ENCODE measurements at places on chromosomes 16 and 17.

DNA sequence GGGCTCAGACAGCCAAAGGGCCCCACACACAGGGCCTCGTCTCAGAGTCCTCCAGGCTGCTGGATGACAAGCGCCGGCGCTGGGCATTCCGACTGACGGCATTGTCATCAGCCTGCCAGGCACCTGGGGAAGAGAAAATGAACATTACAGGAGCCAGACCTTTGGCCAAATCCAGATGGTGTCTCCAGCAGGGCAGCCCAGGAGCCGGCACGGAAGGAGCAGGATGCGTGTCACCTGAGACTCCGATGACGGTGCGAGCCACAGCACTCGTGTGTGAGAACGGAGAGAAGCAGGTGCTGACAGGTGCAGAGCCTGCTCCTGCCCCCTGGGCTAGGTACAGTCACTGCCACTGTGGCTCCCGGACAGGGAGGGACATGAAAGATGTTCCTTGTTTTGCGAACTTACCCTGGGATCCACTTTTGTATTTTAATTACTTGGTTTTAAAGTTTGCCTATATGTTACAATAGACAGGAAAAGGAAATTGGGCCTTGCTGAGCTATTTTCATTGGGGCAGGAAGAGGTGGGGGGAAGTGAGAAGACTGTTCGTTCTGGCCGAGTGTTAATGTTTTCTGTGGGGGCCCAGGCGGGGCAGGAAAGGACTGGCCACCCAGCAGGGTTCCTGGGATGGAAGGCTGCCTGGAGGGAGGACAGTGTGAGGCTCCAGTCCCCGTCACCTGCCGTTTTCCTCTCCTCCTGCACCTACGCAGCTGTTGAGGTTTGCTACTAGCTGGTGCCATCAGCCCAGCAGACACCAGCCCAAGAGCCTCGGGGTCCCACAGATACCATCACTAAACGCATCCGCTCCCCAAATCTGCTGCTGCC is 4.4 kb upstream of the FOXJ1 start:
- DNase-seq: no peak

DNA sequence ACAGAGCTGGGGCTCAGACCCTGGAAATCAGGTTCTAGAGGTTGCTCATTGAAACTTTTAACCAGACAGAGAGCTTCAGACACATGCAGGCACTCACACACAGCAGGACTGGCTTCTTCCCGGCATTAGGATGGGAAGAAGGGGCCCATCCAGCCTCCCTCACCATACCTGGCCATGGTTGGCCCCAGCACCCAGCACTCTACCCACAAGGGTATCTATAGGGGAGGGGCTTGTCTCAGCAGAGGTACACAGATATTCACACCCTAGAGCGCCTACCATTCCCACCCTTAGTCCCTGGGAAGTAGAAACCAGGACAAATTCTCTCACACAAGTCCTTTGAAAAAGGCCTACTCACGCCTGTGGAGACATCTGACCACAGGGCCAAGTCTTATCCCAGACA is 20.5 kb upstream of the CCL2 start:
- DNase-seq: no peak

DNA sequence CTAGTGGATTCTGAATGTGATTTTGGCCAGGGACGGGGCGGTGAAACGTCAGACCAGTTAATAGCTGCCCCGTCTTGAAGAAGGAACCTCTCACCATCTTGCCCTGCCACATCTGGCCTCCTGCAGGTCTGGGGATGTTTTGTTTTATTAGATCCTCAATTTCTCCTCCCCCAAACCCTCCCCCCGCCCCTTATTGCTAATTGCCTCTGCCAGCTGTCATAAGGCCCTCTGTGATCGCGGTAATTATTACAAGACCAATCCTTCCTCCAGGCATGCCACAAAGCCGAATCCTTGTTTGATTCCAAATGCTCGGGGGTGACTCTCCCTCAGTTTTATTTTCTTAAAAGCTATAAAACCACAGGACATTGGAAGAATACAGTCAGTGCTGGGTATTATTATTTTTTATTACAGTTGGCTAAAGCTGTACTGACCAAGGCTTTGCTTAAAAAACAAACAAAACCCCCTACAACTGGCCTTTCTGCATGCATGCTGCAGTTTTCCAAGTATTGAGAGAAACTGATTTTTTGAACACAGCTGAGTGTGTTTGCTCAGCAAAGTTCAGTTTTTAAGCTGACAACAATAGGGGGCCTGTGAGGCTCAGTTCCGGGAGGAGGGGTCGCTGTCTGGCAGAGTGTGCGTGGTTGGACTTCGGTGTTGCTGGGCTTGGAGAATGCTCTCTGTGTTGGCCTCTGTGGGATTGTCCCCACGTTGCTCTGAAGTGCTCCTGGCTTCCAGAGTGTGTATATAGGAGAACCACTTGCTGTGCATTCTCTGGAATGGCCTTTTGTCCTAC is 1.7 kb downstream of the KSR1 start:
- DNase-seq: peak; percentile 30

DNA sequence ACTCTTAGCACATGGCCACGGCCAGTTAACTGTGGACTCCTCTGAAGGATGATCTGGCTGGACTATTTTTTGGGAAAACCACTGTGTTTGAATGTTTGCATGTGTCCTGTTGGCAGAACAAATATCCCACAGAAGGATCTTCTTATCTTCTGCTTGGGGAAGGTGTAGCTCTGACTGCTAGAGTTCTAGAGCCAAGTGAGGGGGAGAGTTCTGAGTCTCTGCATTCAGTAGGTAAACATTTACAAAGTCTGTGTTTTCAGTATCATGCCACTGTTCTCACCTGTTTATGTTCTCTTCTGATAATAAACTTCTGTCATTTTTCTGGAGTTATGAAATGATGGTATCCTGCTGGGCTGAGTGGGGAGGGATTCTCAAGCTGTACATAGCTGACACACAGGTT is 241.1 kb downstream of the WWOX start:
- DNase-seq: no peak

- DNase-seq: no peak
Measured at GRCh38 chr17:73184136-73184993, 8.5 kb upstream of the COG1 start.

GRCh38 chr17:45756266-45756991 is 27.7 kb upstream of the CRHR1 start:
- no peak for DNase-seq

- DNase-seq: no peak
Measured at GRCh38 chr17:4090898-4091297, 51.9 kb downstream of the ZZEF1 start.

GRCh38 chr17:81717766-81718089 is 5.6 kb downstream of the SLC25A10 start:
- DNase-seq: no peak

GRCh38 chr17:74795327-74796020 is 19.3 kb upstream of the NAT9 start:
- DNase-seq: no peak

GRCh38 chr17:14670861-14671260 is 370.0 kb downstream of the HS3ST3B1 start:
- no peak for DNase-seq

- no peak for DNase-seq
Measured at GRCh38 chr17:47813512-47814031, 8.0 kb downstream of the OSBPL7 start.

DNA sequence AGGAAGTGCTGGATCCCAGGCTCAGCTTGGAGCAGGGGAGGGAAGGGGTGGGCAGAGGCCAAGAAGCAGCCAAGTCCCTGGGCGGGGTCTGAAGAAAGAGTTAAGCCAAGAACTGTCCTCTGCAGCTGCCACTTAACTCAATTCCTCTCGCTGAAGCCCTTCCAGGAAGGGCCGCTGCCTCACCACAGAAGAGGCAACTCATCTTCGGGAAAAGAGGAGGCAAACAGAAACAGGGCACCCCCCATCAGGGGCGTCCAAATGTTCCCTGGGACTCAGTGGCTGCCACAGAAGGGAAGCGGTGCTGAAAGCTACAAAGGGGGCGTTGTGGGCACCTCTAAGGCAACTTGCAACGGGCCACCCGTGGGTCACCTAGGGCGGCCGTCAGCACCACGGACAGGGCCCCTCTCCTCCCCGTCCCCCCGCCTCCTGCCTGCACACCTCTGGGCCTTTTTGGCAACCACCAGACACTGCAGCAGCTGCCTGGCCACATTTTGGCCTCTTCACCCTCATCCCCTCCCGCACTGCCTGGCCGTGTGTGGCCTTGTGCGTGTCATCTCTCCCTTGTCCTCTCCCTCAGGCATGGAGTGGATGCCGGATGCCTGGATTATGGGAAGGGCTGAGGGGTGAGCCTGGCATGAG is 2.5 kb downstream of the TLCD3B start:
- DNase-seq: no peak

DNA sequence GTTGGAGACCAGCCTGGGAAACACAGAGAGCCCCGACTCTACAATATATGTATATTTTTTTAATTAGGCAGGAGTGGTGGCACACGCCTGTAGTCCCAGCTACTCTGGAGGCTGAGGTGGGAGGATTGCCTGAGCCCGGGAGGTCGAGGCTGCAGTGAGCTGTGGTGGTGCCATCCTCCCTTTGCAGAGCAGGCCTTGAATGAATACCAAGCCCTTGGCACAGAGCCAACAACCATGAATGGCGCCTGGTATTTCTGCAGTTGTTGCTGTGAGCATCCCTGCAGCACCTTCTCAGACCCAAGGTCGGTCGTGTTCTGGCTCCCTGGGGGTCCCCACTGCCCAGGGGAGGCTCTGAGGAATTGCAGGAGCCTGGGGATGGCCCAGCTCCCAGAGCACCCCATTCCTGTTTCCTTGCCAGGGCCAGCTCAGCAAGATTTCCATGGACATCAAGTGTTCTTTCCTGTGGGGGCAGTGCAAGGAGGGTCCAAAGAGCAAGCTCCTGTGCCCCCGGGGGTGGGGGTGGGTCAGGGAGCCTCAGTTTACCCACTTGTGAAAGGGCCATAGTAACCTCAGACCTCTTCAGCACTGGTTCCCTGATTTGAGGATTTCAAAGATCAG is 25.6 kb upstream of the RMI2 start:
- DNase-seq: no peak

GRCh38 chr16:1494711-1495110 is 1.6 kb downstream of the TELO2 start:
- DNase-seq: no peak

- no peak for DNase-seq
Measured at GRCh38 chr16:63806794-63807506, 1314.9 kb downstream of the CDH11 start.

DNA sequence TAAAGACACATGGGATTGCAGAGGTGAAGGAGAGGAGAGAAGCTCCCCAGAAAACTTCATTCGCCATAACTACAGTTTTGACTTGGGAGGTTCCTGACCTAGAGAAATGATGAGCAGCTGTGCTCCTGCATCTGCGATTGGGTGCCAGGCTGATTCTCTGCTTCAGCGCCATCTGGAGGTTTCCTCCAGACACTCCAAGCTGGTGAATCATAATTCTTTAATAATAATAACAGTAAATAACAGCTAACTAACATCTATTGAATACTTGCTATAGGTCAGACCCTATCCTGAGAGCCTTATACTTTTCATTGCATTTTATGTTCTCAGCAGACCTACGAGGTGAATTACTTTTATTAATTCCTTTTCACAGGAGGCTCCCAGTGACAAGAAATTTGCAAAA is 575.8 kb downstream of the TOX3 start:
- DNase-seq: peak; percentile 0

DNA sequence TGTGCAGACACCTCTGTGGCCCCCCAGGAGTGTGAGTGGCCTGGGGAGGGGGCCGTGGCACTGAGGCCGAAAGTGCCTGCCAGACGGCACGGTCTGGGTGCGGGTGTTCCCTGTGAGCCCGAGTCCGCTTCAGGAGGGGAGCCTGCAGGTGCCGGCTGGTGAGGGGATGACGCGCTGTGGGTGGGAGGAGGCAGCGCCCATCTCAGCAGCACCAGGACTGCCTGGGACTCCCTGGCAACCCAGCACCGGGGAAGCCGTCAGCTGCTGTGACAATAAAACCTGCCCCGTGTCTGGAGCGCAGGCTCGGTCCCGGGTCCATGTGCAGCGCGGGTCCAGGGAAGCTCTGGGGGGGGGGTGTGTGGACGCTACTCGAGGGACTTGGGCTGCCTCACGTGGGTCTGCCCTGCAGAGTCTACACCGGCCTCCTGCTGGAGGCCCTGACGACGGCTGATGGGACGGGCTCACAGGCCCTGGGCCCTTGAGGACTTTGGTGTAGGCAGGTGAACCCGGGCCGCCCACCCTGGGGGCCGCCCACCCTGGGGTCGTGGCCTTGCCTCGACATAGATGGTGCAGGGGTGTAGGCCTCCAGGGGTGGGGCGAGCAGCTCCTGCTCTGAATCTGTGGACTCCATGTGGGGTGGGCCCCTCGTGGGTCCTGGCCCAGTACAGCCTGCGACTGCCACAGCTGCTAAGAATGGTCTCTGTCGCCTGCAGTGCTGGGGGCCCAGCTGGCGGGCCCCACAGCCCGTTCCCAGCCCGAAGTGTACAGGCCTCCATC is 5.9 kb upstream of the RAB40C start:
- DNase-seq: no peak

- peak; percentile 56 for DNase-seq
Measured at GRCh38 chr16:67719778-67720144, 645 bp upstream of the GFOD2 start.

DNA sequence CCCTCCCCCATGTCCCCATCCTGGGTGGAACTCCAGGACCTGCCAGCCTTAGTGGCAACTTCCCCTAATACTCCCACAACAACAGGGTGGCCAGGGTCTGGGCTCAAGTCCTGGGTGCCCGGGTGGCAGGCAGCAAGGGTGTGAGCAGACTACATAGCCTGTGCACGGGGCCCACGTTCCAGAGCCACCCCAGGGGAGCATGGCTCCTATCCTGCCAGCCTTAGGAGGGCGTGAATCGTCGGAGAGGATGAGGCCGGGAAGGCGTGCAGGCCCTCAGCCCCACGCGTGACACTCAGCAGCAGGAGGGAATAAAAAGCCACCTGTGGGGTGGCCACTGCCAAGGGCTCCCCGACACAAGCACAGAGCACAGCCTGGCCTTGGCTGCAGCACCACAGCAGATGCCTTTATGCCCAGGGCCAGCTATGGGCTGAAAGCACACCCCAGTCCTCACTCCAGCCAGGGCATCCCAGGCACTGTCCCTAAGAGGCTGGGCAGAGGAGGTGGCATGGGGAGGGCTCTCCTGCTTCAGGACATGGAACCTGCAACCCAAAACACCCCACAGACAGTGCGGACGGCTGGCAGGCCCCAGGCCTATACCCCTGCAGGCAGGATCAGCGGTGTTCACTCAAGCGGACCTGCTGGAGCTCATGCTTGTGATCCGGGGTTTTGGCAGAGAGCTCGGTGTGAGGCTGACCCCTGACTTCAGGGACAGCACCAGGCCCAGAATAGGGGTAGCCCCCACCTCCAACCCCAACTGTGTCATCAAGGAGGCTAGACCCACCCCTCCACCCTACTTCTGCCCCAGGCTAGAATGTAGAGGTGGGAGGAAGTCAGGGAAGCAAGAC is 2.7 kb downstream of the BCAR1 start:
- DNase-seq: no peak

DNA sequence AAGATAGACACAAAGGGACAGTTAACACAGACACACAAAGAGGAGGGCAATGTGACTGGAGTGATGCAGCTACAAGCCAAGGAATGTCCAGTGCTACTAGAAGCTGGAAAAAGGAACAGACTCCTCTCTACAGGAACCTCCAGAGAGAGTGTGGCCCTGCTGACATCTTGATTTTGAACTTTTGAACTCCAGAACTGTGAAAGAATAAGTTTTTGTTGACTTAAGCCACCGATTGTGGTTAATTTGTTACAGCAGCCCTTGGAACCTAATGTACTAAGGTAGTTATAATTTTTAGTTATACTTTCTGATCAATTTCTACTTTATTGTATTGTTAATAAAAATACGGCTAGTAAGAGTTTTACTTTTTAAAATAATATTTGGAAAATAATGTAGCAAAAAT is 129.1 kb downstream of the MYO1D start:
- no peak for DNase-seq

GRCh38 chr16:66408163-66409048 is 18.7 kb upstream of the BEAN1 start:
- peak; percentile 62 for DNase-seq

- DNase-seq: no peak
Measured at GRCh38 chr16:4344983-4345835, 5.9 kb downstream of the PAM16 start.

- no peak for DNase-seq
Measured at GRCh38 chr16:52827456-52827855, 225.2 kb downstream of the CHD9NB start.
